ENCODE measurements at places on chromosomes 1 and 21.

- peak; percentile 88 for DNase-seq
Measured at GRCh38 chr1:210239349-210240111, 6.9 kb downstream of the SERTAD4 start.

DNA sequence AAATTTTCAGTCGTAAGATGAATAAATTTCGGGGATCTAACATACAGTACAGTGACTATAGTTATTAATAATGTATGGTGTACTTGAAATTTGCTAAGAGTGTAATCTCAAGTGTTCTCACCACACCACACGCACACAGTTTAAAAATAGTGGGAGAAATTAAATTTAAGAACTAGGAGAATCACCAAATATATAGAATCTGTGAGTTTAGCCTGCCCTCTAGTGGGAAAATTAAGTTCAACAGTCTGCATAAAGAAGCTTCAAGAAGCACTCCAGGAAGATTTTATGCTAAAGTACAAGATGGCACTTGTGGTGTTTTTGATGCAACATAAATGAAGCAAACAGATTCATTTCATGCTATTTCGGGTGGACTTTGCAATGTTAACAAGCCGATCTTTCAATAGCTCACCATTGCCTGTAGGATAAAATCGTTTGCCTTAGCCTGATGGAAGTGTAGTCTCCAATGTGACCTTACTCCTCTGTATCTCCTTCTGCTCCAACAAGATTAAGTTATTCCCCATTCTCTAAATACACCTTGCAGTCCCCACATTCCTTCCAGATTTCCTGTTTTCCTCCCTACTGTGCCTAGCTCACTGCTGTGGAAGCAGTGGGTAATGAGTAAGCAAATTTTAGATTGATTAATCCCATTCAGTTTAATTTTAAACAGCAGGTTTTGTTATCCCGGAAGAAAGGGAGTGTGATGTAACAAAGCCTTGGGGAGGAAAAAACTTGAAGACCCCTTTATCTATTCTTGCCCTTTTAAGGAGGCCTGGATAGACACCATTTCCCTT, 8.7 kb upstream of the PIK3C2B start:
- DNase-seq, result peak; percentile 69

DNA sequence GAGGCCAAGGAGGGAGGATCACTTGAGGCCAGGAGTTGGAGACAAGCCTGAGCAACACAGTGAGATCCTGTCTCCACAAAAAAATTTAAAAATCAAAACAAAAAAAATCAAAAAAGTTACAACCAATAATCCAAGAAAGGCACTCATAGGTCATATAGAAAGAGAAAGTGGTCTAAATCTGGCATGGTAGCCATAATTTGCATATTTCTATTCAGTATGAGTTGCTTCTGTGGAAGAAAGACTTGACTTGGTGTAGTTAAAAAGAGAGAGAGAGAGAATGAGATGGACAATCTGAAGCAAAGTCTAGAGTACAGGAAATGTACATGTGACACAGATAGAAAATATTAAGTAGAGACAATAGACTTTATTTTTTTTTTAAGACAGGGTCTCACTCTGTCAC, 22.5 kb downstream of the JMJD4 start:
- DNase-seq, result no peak

- no peak for DNase-seq
Measured at GRCh38 chr1:69706473-69706872, 138.8 kb downstream of the LRRC7 start.

- DNase-seq, result peak; percentile 42
Measured at GRCh38 chr1:184753608-184754475, 816 bp downstream of the EDEM3 start.

GRCh38 chr1:112689196-112689841, 14.9 kb downstream of the MOV10 start:
- DNase-seq, result no peak

DNA sequence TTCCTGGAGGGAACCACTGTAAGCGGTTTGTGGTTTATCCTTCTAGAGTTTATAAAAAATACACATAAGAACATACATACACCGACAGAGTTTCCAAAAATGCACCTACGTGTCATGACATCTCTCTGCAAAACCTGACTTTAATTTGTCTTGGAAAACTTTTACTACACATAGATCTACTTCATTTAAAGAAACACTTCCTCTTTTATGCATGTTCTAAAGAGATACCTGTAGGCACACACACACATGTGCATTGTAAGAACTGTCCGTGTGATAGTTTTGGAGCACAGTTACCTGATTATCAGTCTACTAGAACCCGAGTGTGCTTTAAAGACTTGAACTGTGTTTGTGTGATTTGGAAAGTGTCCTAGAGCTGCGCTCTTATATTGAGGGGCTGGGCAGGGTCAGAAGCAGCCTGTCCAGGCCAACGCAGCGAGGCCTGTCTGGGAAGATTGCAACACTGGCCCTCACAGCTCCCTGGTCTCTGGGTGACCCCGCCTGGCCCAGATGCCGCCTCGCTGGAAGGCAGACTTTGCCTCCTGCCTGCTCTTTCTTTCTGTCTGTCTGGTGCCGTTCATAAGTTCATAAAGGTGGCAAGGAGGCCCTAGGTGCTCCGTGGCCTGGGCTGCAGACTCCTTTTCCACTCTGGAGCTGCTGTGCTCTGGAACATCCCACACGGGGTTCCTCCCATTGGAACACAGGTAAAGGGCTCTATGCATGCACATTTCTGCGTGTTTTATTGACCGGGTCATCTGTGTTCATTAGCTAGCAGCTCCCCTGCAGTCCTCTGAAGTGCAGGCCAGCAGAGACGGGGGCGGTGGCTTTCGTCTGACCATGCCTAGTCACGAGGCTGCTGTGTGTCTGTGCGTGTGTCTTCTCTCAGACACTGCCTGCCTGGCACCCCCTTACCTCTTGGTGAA, 46.3 kb downstream of the AGPAT3 start:
- no peak for DNase-seq

GRCh38 chr1:60345621-60346020, 272.1 kb upstream of the C1orf87 start:
- DNase-seq, result no peak

DNA sequence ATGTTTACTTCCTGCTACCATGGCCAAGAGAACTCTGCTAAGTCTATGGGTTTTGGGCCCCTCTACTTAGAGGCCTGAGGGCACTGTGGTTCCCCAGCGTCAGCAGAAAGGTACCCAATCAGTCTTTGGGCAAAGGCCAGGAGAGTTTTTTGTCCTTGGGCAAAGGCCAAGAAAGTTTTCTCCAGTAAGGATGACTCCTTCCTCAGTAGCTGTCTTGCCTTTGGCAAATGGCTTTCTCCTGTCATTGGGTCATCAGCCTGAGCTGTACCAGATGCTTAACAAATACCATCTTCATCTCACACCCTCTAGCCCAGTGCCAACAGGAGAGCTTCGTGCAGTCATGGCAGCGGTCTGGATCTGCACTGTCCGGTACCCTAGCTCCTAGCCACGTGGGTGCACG, 199.3 kb upstream of the TMEM51 start:
- no peak for DNase-seq

DNA sequence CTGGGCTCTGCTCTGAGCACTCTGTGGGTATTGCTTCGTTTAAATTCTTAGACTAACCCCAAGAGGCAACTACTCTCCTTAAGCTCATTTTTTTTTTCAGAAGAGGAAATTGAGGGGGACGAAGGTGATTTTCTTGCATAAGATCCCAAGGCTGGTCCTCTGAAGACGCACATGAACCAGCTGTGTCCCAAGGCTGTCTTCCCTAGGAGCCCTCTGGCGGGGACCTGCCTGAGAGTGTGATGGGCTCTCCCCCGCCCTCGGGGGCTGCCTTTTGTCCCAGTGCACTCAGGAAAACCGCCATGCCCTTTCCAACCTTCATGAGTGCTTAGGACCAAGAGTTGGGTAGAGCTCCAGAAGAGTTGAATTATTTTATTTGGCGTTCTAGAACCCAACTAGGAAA, 21.7 kb downstream of the UMODL1 start:
- no peak for DNase-seq

- DNase-seq, result no peak
Measured at GRCh38 chr1:205059660-205060059, 16.6 kb downstream of the CNTN2 start.

GRCh38 chr1:94254073-94254810, 16.9 kb upstream of the ARHGAP29 start:
- no peak for DNase-seq

GRCh38 chr1:160400646-160401486, 502 bp downstream of the VANGL2 start:
- peak; percentile 0 for DNase-seq
